Uterus (tissue), 4 donors: ENCODE measurements at places on chromosomes 1 and 21. TPM values are rescaled to one million over a fixed set of nuclear protein-coding genes. Genes with fewer than 3 reads are reported as not detected.

The KIAA1614 gene
- total RNA-seq = 17.1 TPM

The CFHR2 gene
- not detected for total RNA-seq

The ZNF672 gene
- total RNA-seq = 29.5 TPM

The SPTA1 gene
- not detected for total RNA-seq

The CHI3L1 gene
- total RNA-seq = 21.2 TPM

The BSND gene
- total RNA-seq = not detected

The C1orf105 gene
- total RNA-seq = not detected

The UMODL1 gene
- total RNA-seq = not detected

The SLC35E2B gene
- total RNA-seq = 59.2 TPM

The KLF17 gene
- total RNA-seq = 0.58 TPM

GRCh38 chr1:172763057-172763456 is 104.2 kb downstream of the FASLG start:
- no peaks in the 10 kb centered on the region for H3K36me3 ChIP-seq
- no peak overlapping the region for H3K4me3 ChIP-seq
- no peak overlapping the region for H3K27ac ChIP-seq
- DNase-seq = no peak

GRCh38 chr1:80657707-80658106 is 1143.0 kb upstream of the ADGRL2 start:
- H3K4me1 ChIP-seq = no peaks in the 10 kb centered on the region
- H3K27ac ChIP-seq = no peak overlapping the region
- no peaks in the 10 kb centered on the region for H3K36me3 ChIP-seq
- H3K27me3 ChIP-seq = no peaks in the 10 kb centered on the region

GRCh38 chr1:220485131-220485530 is 42.8 kb upstream of the MARK1 start:
- no peak overlapping the region for H3K4me3 ChIP-seq
- DNase-seq = no peak
- H3K27ac ChIP-seq = no peak overlapping the region
- H3K27me3 ChIP-seq = no peaks in the 10 kb centered on the region

- H3K4me1 ChIP-seq = no peaks in the 10 kb centered on the region
- no peak for DNase-seq
- no peaks in the 10 kb centered on the region for H3K27me3 ChIP-seq
- H3K36me3 ChIP-seq = no peaks in the 10 kb centered on the region
- H3K27ac ChIP-seq = no peak overlapping the region
These were observed 72.0 kb downstream of the VCAM1 start for GRCh38 chr1:100791586-100791985.

DNA sequence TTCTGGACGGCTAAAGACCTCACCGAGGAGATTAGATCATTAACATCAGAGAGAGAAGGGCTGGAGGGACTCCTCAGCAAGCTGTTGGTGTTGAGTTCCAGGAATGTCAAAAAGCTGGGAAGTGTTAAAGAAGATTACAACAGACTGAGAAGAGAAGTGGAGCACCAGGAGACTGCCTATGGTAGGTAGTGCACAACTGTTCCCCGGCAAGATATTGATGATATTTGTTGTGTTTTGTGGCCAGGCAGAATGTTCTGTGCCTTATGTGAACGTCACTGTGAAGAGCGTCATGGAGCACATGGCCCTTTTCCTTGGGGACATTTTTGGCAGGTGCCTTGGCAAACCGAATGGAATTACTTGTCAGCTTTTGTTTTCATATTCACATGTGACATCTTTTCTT is 191.7 kb downstream of the DISC1 start:
- no peaks in the 10 kb centered on the region for H3K4me1 ChIP-seq
- H3K27ac ChIP-seq = no peak overlapping the region
- no peak overlapping the region for H3K4me3 ChIP-seq

- H3K36me3 ChIP-seq = no peaks in the 10 kb centered on the region
- no peaks in the 10 kb centered on the region for H3K27me3 ChIP-seq
- no peak overlapping the region for H3K4me3 ChIP-seq
- H3K27ac ChIP-seq = no peak overlapping the region
These were observed 2.4 kb downstream of the FCN3 start for GRCh38 chr1:27372022-27372807.

- no peak overlapping the region for H3K27ac ChIP-seq
- no peak for DNase-seq
- no peaks in the 10 kb centered on the region for H3K4me1 ChIP-seq
These were observed 98.8 kb downstream of the MTR start for GRCh38 chr1:236893626-236894545.

DNA sequence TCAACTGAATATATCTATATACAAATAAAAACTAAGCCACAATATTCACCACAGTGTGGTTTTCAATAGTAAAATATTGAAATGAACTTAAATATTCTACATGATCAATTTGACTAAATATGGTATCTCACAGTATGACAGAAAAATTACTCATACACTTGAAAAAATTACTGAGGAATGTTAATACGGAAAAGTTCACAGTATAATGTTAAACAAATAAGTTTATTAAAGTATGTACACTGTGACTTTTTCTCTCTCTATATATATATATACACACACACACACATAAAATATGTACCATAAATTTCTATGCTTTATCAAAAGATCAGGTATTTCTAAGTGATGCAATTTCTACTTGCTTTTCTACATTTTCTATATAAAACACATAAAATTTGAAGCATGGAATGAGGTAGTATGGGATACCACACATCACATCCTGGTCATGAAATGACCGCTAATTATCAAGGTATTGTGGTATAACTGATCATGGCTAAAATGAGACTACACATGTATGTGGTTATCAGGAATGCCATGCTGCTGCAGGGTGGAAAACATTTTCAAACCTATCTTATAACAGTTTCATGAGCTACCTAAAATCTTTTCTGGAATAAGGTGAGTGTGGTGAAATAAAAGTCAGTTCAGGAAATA is 102.3 kb downstream of the CDC42BPA start:
- no peaks in the 10 kb centered on the region for H3K4me1 ChIP-seq
- no peaks in the 10 kb centered on the region for H3K27me3 ChIP-seq
- DNase-seq = no peak
- no peaks in the 10 kb centered on the region for H3K36me3 ChIP-seq
- no peak overlapping the region for H3K27ac ChIP-seq

DNA sequence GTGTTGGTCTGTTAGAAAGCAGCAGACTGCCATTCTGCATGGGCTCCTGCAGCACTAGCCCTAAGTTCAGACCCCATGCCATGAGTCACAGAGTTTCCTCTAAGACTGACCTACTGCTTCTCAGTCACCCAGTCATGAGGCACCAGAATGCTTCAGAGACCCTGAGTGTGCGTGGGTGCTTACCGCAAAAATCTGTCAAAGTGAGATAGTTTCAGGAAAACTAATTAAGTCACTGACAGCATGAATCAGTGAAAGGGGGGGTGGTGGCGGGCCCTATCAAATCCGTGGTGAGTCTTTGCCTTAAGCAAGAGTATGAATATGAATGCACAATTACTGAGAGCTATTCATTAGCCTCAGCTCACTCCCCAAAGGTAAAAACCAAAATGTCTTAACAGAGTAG is 98.1 kb downstream of the KCTD3 start:
- no peaks in the 10 kb centered on the region for H3K4me1 ChIP-seq
- DNase-seq = no peak
- H3K27me3 ChIP-seq = no peaks in the 10 kb centered on the region
- no peaks in the 10 kb centered on the region for H3K36me3 ChIP-seq
- no peak overlapping the region for H3K27ac ChIP-seq

DNA sequence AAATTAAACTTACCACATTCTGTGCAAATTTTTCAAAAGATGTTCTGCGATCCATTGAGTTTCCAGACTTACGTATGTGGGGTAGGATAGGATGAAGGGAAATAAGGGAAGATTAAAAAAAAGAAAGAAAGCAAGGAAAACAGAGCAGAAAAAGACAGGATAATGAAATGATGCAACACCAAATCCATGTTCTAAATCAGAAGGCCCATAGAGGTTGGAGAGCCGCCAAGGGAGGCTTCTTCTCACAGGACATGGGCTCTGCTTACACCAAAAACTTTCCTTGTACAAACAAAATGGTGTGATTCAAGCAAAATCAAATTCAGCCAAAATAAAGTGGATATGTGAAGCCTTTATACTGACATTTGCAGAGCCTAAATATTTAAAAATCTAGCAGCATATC is 189.5 kb upstream of the GREM2 start:
- no peaks in the 10 kb centered on the region for H3K4me1 ChIP-seq
- no peak for DNase-seq
- H3K4me3 ChIP-seq = no peak overlapping the region

DNA sequence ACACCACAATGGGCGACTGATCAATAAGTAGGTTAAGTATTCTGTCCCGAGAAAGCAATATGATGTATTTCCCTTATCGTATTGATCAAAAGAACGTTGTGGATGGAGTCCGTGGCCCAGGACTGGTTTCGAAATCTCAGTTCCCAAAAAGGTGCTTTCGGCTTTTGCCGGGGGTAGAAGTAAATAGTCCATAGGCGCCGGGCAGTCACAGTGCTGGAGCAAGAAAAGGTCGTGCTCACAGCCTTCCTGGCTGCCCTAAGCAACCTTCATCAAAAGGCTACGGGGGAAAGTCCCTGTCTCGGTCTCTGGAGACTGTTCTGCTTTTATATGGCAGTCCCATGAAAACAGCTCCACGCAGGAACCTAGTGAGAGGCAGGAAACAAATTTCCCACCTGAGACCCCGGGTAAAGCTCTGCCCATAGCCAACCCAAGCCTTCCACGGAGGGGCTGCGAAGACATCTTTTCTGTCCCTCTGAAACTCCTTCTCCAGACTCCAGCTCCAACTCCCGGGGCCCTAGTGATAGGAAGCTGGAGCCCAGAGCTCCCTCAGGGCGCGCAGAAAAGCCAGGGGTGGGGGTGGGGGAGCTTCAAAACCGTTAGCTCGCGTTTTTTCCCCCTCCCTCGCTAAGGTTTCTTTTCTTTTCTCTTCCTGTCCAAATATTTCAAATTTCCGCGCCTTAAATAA is 7.0 kb downstream of the CDKN2C start:
- no peaks in the 10 kb centered on the region for H3K4me1 ChIP-seq
- DNase-seq = peak; percentile 20
- H3K27ac ChIP-seq = peak overlapping the region; percentile 98
- peak overlapping the region; percentile 63 for H3K4me3 ChIP-seq
- H3K27me3 ChIP-seq = peaks cover 4% of the 10 kb centered on the region

DNA sequence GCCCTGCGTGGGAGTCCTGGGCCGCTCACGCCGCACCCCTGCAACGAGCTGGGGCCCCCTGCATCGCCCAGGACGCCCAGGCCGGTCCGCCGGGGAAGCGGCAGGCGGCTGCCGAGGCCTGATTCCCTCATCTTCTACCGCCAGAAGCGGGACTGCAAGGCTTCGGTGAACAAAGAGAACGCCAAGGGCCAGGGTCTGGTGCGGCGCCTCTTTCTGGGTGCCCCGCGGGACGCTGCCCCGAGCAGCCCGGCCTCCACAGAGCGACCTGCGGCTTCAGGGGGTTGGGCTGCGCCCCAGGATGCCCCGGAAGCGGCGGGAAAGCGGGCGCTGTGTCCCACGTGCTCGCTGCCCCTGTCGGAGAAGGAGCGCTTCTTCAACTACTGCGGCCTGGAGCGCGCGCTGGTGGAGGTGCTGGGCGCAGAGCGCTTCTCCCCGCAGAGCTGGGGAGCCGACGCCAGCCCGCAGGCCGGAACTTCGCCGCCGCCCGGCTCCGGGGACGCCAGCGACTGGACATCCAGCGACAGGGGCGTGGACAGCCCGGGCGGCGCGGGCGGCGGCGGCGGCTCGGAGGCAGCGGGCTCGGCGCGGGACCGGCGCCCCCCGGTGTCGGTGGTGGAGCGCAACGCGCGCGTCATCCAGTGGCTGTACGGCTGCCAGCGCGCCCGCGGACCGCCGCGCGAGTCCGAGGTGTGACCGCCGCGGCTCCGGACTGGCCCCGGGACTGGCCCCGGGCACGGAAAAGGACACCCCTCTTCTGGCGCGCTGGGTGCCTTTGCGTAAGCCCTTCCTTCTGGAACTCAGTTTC is 2.7 kb downstream of the FAM110D start:
- peak; percentile 47 for DNase-seq
- H3K4me3 ChIP-seq = peak overlapping the region; percentile 34
- no peaks in the 10 kb centered on the region for H3K27me3 ChIP-seq
- H3K4me1 ChIP-seq = peaks cover 7% of the 10 kb centered on the region
- peak overlapping the region; percentile 33 for H3K27ac ChIP-seq
- no peaks in the 10 kb centered on the region for H3K36me3 ChIP-seq

GRCh38 chr1:101357444-101357986 is 120.7 kb downstream of the S1PR1 start:
- no peak overlapping the region for H3K27ac ChIP-seq
- H3K27me3 ChIP-seq = no peaks in the 10 kb centered on the region
- no peak overlapping the region for H3K4me3 ChIP-seq
- H3K4me1 ChIP-seq = no peaks in the 10 kb centered on the region
- peak; percentile 34 for DNase-seq
- H3K36me3 ChIP-seq = no peaks in the 10 kb centered on the region

- H3K4me3 ChIP-seq = no peak overlapping the region
- H3K27ac ChIP-seq = no peak overlapping the region
- H3K36me3 ChIP-seq = no peaks in the 10 kb centered on the region
- DNase-seq = no peak
- no peaks in the 10 kb centered on the region for H3K27me3 ChIP-seq
These were observed 85.0 kb upstream of the LYST start for GRCh38 chr1:235951661-235952060.

- H3K4me3 ChIP-seq = no peak overlapping the region
- no peaks in the 10 kb centered on the region for H3K27me3 ChIP-seq
- no peaks in the 10 kb centered on the region for H3K36me3 ChIP-seq
These were observed 414 bp downstream of the GUCA2B start for GRCh38 chr1:42153624-42154023.

- H3K27me3 ChIP-seq = no peaks in the 10 kb centered on the region
- no peaks in the 10 kb centered on the region for H3K36me3 ChIP-seq
- no peak for DNase-seq
- no peaks in the 10 kb centered on the region for H3K4me1 ChIP-seq
These were observed 5.7 kb upstream of the NT5C1A start for GRCh38 chr1:39677645-39678044.

- DNase-seq = no peak
- no peaks in the 10 kb centered on the region for H3K4me1 ChIP-seq
- H3K36me3 ChIP-seq = no peaks in the 10 kb centered on the region
- H3K27ac ChIP-seq = no peak overlapping the region
- H3K27me3 ChIP-seq = no peaks in the 10 kb centered on the region
These were observed 380.5 kb upstream of the PRMT6 start for GRCh38 chr1:106676021-106676420.

GRCh38 chr21:45803618-45804340 is 160.3 kb downstream of the PCBP3 start:
- no peaks in the 10 kb centered on the region for H3K27me3 ChIP-seq
- H3K4me1 ChIP-seq = no peaks in the 10 kb centered on the region
- DNase-seq = no peak
- H3K27ac ChIP-seq = no peak overlapping the region
- H3K4me3 ChIP-seq = no peak overlapping the region
- H3K36me3 ChIP-seq = no peaks in the 10 kb centered on the region

GRCh38 chr1:88052167-88052566 is 631.9 kb upstream of the PKN2 start:
- no peaks in the 10 kb centered on the region for H3K36me3 ChIP-seq
- no peak overlapping the region for H3K4me3 ChIP-seq
- DNase-seq = no peak
- H3K27me3 ChIP-seq = no peaks in the 10 kb centered on the region
- H3K4me1 ChIP-seq = no peaks in the 10 kb centered on the region
